ENCODE measurements at places on chromosomes 16 and 17. TPM values are rescaled to one million over a fixed set of nuclear protein-coding genes. Genes with fewer than 3 reads are reported as not detected.

DNA sequence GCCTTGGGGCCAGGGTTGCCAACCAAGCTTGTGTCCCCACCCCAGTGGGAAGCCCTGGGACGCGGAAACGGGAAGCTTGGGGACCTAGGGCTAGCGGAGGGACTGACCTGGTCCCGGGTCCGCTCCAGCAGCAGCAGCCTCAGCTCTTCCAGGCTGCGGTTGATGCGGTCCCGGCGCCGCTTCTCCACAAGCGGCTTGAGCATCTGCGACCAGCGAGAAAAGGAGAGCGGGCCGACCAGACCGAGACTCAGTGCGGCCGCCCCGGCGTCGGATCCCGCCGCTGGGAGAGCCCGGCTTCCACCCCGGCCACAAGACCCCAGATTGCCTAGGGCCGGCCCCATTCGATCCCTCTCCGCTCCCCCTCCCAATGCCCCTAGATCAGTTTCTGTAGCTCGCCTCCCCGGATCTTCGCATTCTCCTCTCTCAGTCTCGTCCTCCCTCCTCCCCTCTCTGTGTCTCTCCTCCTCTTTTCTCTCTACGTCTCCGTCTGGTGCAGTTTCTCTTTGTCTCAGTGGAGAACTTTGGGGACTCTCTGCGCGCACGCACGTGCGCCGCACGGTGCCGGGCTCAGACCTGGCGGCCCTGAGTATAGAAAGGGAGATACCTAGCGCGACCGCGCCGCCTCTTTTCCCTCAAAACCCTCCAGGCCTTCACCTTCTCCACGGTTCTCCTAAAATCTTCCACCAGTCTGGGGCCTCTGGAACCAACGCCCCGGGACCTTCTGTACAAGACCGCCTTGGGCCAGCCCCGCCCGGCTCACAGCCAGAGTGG is 797 bp downstream of the HES7 start:
- no peak for DNase-seq

DNA sequence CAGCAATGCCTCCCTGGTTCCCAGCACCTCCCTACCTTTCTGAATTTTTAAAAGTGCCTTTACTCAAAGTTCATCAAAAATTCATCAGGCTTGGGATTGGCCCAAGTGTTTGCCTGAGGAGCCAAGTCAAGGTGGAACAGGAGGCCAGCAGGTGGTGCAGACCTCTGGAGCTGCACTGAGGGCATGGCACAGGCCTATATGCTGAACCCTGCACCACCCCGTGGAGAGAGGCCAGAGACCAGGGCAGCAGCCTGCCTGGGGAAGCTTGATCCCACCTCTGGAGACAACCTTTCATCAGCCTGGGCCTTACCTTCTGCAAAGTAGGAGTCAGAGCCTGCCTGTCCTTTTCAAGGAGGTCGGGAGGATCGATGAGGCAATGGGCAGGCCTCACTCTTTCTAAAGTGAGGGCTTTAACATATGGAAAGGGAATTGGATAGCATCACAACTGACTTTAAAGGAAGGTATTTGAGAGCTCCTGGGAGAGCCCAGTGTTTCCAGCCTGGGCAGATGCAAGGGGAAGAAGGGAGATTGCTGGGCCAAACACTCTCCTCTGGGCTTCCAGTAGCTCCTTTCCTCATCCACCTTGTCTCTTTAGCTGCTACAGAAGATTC is 31.8 kb upstream of the TMEM132E start:
- no peak for DNase-seq

The CTF1 gene
- total RNA-seq = not detected

The SPATA22 gene
- total RNA-seq = not detected

All from Peyer's patch (tissue), 4 donors.